NCI-H187 treated with DMSO at 0.1 percent for 48 hours (cell line): ENCODE measurements at places on chromosomes 3 and 15.

DNA sequence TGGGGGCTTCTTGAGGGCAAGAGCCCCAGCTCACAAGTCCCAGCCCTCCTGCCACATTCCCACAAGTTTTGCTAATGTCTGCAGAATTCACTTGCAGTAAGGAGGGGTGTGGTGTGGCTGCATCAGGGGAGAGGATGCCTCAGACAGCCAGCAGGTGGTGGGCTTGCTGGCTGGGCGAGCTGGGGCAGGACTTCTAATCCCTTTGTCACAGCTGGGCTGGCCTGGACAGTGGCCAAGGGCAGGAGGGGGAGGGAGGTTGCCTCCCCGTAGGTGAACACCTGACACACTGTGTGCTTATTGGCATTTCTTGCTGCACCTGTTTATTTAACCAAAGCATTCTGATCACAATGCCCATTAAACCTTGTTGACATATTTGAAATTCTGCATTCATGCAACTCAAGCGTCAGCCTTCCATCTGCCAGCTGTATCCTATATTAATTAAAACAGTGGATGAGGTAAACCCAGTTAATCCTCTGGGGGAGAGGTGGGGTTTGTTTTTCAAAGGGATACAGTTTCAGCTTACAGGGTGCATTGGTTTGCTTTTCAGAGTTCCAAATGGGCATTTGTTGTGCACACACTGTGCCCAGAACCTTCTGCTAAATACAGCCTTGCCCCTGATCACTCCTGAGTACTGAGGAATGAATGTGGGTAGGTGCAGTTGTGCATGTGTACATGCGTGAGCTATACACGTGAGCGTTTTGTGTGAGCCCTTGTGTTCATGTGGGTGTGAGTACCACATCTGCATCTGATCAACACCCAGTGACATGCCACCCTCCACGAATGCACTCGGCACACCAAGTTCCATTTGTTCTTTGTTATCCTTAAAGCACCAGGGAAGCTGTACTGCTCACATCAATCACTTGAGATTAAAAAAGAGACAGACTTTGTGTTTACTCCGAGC lies 268.7 kb downstream of the XXYLT1 start:
- DNase-seq, result peak; percentile 25

DNA sequence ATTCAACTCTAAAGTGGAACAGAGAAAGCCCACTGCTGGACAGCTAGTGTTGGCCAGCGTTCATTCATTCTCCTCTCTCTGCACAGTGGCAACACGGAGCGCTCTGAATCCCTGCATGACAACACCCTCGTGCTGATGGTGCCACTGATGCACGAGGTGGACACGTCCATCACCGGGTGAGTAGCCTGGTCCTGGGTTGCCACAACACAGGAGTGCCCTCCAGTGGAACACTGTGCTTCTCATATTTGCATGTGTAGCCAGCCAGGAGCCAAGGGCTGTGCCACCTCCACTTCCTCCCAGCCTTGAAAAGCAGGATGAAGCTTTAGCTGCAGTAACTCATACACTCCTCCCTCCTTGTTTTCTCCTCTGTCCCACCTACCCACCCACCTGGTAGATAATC lies 120.0 kb upstream of the CTDSPL start:
- DNase-seq, result no peak

DNA sequence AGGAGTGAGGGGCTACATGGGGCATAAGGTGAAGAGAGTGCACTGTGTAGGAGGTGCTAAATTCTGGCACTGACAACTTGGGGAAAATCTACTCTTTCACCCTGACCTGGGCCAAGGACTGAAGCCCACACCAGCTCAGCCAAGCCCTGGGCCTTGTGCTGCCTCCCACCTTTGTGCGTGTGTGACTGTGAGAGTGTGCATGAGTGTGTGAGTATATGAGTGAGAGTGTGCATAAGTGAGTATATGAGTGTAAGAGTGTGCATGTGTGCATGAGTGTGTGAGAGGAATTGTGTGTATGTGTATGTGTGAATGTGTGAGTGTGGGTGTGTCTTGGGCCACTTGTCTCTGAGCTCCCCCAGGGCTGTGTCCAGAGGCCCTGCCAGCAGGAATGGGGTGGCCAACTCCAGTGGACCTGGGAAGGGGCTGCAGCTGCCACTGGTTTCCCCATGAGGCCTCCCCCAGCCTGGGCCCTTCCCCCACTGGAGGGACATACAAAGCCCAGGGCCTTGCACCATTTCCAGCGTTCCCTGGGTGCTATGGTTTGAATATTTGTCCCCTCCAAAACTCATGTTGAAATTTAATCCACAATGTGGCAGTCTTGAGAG lies 15.2 kb downstream of the C3orf22 start:
- DNase-seq, result no peak

DNA sequence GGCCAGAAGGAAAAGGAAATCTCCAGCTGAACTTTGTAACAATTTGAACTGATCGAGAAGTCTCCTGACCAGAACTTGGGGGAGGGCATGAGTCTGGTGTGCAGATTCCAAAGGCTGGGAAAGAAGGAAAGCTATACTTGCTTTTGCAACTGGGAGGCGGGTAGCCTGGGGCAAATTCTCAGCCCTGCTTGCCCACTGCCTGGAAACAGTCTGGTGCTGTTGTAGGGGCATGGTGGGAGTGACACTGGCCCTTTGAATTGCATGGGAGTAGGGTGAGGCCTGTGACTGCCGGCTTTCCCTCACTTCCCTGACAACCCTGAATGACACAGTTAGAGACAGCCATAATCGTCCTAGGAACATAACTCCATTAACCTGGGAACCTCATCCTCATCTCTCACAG lies 114.0 kb upstream of the POU1F1 start:
- DNase-seq, result no peak

GRCh38 chr3:130712718-130713423 lies 33.8 kb downstream of the PIK3R4 start:
- DNase-seq, result no peak
